ENCODE measurements at places on chromosomes 3 and 15.

- DNase-seq = no peak
Observed at GRCh38 chr15:78243058-78243457, 8.7 kb upstream of the ACSBG1 start.

GRCh38 chr15:100902436-100903167, 16.6 kb upstream of the LRRK1 start:
- DNase-seq = peak; percentile 90

DNA sequence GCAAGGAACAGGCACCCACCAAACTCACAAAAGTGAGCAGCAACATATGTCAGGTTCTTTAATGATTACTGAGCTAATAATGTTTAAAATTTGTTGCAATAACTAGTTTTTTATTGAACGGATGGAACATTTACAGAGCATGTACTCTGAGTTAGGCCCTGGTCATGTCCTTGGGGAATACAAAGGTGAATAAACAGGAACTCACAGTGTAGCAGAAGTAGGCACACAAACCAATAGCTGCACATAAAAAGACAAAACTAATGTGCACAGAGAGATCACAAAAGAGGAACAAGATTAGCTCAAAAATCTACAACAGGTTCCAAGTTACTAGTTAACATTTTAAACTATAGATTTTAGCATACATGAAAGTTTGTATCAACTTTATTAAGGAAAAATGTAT, 505.3 kb upstream of the PPP2R3A start:
- no peak for DNase-seq

- DNase-seq = peak; percentile 63
Observed at GRCh38 chr3:176351408-176351807, 845.9 kb downstream of the TBL1XR1 start.

Data from AG20443 (cell line).